ENCODE measurements at places on chromosomes 1 and 21. TPM values are rescaled to one million over a fixed set of nuclear protein-coding genes. Genes with fewer than 3 reads are reported as not detected.

DNA sequence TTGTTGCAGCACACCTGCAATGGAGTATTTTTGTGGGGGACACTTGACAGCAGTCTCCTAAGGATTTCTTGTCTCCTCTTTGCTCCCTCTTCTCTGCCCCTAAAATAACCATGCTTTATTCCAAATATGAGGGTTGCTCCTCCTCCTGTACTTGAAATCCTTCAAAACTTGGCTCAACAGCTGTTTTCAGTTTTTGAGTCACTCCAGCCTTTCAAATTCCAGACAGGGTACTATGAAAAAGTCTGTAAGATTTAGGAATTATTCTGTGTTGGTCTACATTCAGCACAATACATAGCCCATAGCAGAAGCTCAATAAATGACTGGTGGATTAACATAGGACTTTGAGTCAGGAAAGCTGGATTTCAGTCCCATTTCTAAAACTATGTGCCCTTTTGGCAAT lies 5.5 kb downstream of the AP4B1 start:
- no peak for DNase-seq

- no peak for DNase-seq
Observed at GRCh38 chr1:204730826-204731459, 45.4 kb upstream of the LRRN2 start.

MCOLN3 gene
- polyA plus RNA-seq = 0.05 TPM

- peak; percentile 45 for DNase-seq
Observed at GRCh38 chr1:14516974-14517840, 81.3 kb upstream of the KAZN start.

- DNase-seq = no peak
Observed at GRCh38 chr1:161091796-161092507, 2.6 kb upstream of the NECTIN4 start.

Data from AG04450 (cell line).